ENCODE measurements at places on chromosomes 2 and 18. TPM values are rescaled to one million over a fixed set of nuclear protein-coding genes. Genes with fewer than 3 reads are reported as not detected.

DNA sequence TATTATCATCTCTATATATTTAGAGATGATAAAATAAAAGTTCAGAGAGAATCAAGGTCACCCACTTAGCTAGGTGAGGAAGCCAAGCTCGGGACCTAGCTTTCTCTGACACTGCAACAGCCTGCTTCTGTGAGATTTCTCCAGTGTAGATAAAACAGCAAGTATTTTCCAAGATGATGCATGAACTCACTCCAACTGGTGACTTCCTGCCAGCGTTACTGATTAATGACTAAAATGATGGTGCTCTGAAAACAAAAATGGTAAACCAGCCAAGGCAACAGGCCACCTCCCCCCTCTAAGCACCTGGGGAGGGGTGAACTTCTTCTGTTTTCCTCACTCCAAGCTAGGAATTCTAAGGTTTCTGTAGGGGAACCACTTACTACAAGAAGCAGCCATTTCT lies 510.2 kb upstream of the ID2 start:
- no peak for DNase-seq

GRCh38 chr2:240481720-240482119 lies 46.3 kb downstream of the GPC1 start:
- no peak for DNase-seq

- no peak for DNase-seq
These were observed 75.3 kb downstream of the NFATC1 start for GRCh38 chr18:79471046-79471445.

GRCh38 chr18:939958-940357 lies 35.3 kb downstream of the ADCYAP1 start:
- DNase-seq = no peak

CHN1 gene
- polyA plus RNA-seq = not detected

OSR1 gene
- polyA plus RNA-seq = not detected

GRCh38 chr2:233037078-233037477 lies 4.6 kb downstream of the NEU2 start:
- no peak for DNase-seq

DNA sequence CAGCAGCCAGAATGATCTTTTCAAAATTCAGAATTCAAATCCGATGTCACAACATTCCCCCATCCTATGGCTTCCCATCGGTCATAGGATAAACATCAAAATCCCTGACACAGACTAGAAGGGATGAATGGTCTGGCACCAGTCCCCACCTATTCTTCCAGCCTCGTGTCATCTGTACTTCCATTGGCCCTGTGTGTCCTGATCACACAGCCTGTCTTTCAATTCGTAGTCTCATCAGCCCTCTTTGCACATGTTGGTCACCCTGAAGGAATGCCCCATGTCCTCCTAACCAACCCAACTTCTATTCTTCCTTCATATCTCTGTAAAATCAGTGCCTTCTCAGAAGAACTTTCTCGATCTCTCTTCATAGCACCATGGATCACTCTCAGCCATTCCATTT lies 157.2 kb downstream of the NEB start:
- no peak for DNase-seq

IL1B gene
- polyA plus RNA-seq = 0.35 TPM

DNA sequence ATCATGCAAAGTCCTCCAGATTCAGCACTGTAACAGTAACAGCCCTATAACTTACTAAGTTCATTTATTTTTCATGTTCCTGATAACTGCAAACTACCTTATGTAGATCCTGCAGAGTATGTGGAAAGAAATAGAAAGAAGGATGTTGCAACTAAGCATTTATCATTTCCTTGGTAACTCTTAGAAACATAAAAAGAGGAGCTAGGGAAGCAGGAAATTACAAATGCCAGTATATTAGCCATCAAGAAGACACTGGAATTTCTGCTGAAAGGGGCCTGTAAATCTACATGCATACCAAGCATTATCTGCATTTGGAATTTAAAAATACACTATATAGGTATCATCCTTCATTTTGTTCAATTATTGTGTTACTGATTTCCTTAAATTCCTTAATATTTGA lies 66.8 kb downstream of the PDE11A start:
- no peak for DNase-seq

- DNase-seq = peak; percentile 15
These were observed at the start of gene NTSR2 for GRCh38 chr2:11669454-11670291. Gene NTSR2 (minus strand): TSS chr2:11670195. CDS start chr2:11670129, 66 bp downstream.

DNA sequence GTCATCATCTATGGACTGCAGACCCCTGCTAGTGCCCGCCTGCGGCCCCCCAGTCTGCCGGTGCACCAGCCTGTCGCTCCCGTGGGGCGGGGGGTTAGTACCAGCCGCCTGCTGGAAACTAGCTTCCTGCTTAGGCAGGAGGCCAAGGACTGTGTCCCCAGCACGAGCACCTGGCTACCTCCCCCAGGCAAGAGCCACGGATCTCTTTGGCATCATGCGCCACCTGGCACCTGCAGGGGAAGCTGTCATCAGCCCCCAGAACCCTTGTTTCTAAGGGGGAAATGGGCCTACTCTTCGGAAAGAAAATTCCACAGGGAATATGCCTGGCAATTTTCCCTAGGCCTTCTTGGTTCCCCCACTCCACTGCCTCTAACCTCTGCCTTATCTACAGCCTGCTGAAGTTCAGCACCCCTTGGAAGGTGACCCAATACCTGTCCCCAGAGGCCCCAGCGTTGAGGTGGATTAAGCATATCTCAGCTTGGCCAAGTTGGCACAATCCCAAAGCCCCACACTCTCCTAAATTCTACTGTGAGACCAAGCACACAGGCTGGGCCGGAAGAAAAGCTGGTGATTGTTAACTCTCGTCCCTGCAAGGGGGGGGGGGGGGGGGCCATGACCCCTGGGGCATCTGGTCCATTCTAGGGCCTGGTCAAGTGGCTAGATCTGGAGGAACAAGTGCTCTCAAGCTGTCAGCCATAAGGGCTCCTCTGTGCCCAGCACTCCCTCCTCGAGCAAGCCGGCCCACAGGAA lies 62.0 kb upstream of the POMC start:
- DNase-seq = no peak

DNA sequence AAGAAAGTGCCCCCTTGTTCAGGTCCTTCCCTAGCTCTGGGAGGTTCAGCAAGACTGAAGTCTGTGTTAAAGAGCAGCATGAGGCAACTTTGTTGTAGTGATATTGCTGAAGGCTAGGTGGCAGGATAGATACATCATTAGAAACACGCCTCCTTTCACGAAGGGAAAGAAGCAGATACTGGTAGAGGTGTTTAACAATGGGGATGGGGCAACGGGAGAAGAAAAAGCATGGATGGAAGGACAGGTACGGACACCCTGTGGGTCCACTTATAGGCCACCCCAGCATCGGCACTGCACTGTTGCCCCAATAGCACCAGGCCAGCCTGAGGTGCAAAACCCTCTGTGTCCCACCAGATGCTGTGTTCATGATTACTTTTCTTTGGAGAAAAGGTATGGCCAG lies 3.5 kb upstream of the IGFBP5 start:
- DNase-seq = no peak

ERBB4 gene
- polyA plus RNA-seq = not detected

DNA sequence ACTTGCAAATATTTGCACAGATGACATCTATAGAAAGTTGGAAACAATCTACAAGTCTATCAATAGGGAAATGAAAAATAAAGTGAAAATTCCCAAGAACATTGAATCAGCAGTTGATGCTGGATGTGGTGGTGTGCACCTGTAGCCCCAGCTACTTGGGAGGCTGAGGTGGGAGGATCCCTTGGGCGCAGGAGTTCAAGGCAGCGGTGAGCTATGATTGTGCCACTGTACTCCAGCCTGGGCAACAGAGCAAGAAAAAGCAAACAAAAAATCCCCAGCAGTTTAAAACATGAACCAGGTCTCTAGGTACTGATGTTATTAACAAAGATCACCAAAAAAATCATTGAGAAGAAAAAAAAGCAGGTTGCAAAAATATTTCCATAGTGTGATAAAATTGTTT lies 15.4 kb upstream of the NDUFV2 start:
- no peak for DNase-seq

ACADL gene
- not detected for polyA plus RNA-seq

DNA sequence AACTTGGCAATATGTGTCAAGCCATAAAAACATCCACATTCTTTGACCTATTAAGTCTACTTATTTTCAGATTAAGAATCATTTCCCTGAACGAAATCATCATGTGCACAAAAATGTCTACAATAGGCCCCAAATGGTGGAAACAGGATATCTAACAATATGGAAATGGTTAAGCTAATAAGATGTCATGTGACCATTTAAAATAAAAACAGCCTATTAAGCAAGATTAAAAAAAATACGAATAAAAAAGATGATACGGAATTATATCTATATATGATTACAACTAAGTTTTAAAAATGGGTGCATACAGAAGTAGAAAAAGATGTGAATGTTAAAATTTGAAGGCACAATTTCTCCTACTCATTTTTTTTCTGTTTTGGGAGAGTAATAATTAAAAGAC lies 118.6 kb upstream of the ACVR1C start:
- DNase-seq = no peak

DNA sequence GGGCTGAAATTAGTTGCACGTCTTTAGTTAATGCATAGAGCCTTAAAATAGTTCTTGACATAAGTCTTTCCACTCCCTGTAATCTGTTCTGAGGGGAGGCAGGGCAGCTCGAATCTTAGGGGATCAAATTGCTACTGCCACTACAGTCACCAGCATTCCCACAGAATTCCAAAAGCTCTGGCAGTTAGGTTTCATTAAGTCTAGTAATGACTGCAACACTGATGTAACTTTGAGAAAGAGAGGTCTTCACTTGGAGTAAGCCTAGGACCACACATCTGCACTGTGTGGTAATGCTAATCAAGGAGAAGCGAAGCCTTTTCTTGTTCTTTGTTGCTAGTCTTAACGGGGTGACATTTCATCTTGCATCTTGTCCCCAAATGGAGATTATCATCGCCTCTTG lies 19.3 kb upstream of the NCK2 start:
- DNase-seq = no peak

GRCh38 chr2:205557873-205558272 lies 124.4 kb upstream of the NRP2 start:
- DNase-seq = no peak

DNA sequence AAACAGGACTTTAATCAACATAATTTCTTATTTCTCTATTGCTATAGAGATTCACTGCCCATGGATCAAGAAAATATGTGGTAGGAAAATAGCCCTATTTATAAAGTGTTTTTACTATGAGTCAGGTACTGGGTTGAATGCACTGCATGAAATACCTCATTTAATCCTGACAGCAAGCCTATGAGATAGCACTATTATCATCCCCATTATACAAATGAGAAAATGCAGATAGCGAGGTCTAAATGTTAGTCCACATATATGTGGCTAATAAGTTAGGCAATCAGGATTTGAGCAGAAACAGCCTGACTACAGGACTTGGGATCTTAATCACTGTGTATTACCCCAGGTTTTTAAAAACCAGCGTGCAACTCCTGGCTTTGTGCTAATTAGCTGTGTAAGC lies 8.5 kb upstream of the LYPD1 start:
- DNase-seq = no peak

DNA sequence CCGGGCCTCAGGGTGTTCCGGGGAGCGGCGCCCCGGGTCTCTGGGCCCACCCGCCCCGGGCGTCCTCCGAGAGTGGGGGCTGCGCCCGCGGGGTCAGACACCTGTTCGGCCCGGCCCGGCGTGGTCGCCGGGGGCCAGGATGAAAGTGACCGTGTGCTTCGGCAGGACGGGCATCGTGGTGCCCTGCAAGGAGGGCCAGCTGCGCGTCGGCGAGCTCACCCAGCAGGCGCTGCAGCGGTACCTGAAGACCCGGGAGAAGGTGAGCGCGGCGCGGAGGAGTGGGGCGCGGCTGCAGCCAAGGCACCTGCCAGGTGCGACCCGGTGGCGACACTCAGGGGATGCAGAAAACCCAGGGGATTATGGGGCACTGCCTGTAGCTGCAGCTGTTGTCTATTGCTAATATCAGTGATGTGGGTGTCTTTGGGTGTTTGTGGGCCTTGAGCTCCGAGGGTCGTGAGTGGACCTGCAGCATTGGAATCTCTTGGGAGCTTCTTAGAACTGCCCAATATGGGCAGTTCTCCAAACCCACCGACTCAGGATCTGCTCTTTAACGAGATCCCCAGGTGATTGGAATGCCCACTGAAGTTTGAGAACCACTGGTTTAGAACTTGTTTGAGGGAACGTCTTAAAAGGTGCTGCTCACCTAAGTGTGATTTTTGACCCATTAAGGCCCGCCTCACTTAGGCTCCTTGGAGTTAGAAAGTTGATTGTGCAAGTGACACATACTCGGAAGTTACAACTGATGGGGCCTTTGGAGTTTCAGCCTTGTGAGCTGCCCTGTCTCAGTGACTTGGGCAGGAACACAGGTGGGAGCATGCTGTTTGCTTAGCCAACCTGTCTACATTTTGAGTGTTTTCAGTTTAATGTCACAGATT lies 823 bp downstream of the PARD3B start:
- DNase-seq = no peak

BOLL gene
- polyA plus RNA-seq = not detected

DNA sequence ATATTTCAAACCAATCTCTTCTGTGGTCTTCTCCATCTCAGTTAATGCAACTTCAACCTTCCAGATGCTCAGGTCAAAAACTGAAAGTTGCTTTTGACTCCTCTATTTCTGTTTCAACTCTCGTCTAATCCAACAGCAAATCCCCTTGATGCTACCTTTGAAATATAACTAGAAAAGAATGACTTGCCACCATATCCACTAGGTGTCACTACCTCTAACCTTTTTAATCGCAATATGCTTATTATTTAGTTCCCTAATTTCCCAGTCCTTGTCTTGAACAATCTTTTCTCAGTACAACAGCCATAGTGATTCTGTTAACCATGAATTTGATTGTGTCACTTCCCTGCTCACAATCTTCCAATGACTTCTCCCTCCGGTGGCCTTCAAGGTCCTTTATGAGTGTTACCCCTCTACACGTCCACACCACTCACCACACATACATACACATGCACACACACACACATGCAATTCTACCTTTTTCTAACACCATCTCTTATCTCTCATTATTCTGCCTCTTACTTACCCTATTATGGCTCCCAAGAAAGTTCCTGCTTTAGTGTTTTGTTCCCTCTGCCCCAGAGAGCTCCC lies 245.5 kb upstream of the KCNJ3 start:
- no peak for DNase-seq

- DNase-seq = no peak
These were observed 980 bp upstream of the SPTBN1 start for GRCh38 chr2:54455131-54455562.

- no peak for DNase-seq
These were observed 89.3 kb upstream of the CELF4 start for GRCh38 chr18:37654731-37655369.

DNA sequence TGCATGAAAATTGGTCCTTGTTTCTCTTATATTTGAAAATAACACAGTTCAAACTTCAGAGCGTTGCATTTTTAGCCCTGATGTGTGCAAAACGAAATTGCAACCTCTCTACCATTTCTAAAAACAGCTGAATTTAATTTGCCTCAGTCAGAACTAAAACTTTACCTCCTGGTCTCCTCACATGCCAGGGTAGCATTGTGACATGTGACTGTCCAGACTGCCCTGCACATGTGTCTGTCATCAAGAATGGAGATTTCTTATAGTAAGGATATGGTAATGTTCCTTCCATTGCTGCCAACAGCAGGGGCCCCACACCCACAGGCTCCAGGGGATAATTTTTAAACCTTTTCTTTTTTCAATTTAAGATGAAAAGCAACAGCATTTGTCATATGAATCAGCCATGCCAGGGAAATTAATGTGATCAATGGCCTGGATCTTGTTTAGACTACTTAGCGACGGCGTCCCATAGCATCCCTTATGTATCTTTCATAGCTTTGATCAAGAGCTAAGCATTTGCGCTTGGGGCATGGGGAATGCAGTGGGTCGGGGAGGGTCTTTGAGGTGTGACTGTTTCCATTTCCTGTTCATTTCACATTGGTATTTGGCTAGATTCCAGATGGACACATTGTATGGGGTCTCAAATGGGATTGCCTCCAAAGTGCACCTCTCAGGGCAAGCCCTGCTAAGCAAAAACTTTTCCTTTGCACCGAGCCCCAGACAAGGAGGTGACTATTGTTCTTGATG lies 92.4 kb upstream of the RASGRP3 start:
- no peak for DNase-seq
